Ecto neural progenitor cell (in vitro differentiated cells): ENCODE measurements at places on chromosomes 12 and 14.

DNA sequence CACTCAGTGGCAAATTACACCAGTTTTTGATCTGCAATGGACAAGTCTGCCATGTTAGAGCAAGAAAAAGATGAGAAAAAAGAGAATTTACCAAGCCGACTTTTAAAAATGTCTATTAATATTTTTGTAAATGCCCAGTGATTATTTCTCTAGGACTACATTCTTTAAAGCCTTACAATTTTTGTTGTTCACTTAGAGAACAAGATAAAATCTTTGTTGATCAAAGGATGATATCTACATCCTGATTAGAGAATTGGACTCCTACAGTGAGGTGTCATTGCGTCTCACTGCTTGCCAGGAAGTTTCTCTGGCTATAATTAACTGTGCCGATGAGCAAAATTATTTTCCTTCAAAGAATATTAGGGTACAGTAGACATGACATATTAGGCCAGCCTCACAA lies 1.7 kb upstream of the CFAP54 start:
- DNase-seq, result no peak

- DNase-seq, result no peak
These were observed 860.4 kb upstream of the FBXO33 start for GRCh38 chr14:40292664-40293063.

GRCh38 chr12:6540181-6540877 lies 6.0 kb downstream of the GAPDH start:
- peak; percentile 89 for DNase-seq

DNA sequence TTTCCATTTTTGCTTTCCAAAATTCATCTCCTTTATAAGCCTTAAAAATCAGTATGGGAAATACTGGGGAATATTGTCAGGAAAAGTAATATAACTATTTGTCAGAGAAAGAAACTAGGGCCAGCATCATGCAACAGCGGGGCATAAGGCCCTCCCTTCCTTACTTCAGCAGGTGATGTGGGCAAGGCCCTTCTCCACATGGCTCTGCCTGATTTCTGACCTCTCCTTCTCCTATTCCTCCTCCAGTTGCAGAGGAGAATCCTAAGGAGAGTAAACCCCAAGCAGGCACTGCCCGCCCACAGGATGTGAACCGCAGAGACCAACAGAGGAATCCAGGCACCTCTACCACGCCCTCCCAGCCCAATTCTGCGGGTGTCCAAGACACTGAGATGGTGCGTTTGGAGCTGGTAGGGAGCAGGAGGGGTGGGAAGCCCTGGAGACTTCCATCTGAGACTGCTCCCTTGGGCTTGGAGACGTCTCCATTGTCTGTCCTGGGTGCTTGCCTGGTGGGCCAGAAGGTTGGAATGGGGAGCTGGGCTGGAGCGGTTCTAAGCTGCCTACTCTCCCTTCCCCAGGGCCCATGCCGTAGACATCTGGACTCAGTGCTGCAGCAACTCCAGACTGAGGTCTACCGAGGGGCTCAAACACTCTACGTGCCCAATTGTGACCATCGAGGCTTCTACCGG lies 2.7 kb upstream of the SOAT2 start:
- DNase-seq, result no peak

- DNase-seq, result no peak
These were observed 105.5 kb downstream of the GPATCH2L start for GRCh38 chr14:76257111-76257803.
